ENCODE measurements at places on chromosomes 6 and 20. TPM values are rescaled to one million over a fixed set of nuclear protein-coding genes. Genes with fewer than 3 reads are reported as not detected.
A peak's percentile ranks its signal among the peaks of the same experiment; 100 is the strongest.

Gene TPD52L2
- 48.7 TPM for total RNA-seq

DNA sequence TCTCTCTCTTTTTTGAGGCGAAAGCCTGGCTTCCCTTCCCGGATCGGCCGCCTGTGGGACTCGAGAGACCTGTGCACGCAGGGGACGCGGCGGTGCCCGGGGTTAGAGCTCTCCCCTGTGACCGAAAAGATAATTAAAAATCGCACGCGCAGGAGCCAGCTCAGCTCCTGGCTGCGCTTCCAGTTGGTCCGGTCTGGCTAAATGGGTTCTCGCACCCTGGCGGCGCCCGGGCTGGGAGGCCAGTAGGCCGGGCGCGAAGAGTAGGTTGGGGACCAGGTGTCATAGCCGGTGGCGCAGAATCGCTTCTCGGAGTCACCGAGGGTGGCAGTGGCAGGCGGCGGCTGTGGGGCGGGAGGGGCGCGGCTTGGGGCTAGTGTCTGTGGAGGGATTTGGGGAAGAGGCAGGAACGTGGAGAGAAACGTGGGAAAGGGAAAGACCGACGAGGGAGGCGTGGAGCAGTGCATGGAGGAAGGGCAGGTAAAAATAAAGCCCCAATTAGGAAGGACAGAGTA lies 41.9 kb upstream of the SUPT3H start:
- peak; percentile 64 for DNase-seq

Gene NRM
- total RNA-seq = 41.1 TPM

Gene ANKRD6
- 4.2 TPM for total RNA-seq

GRCh38 chr6:142087950-142088857 lies 44.5 kb upstream of the GJE1 start:
- no peak for DNase-seq

Gene TRIM10
- not detected for total RNA-seq

GRCh38 chr20:57020364-57020763 lies 246.1 kb downstream of the BMP7 start:
- DNase-seq = no peak

GRCh38 chr6:142185641-142186040 lies 38.6 kb downstream of the VTA1 start:
- DNase-seq = no peak

DNA sequence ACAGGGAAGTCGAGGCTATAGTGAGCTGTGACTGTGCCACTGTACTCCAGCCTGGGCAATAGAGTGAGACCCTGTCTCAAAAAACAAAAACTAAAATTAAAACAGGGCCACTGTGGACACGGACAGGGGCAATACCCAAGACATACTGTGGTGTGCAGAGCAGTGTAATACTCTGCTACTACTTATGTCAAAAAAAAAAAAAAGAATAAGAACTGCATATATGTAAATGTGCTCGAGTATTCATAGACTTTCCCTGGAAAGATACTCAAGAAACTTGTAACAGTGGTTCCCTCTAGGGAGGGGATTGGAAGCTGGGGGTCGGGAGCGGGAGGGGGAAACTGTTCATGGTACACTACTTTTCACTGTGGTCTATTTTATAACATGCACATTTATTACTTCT lies 15.9 kb downstream of the SPDEF start:
- DNase-seq = no peak

Gene FAM83C
- total RNA-seq = not detected

DNA sequence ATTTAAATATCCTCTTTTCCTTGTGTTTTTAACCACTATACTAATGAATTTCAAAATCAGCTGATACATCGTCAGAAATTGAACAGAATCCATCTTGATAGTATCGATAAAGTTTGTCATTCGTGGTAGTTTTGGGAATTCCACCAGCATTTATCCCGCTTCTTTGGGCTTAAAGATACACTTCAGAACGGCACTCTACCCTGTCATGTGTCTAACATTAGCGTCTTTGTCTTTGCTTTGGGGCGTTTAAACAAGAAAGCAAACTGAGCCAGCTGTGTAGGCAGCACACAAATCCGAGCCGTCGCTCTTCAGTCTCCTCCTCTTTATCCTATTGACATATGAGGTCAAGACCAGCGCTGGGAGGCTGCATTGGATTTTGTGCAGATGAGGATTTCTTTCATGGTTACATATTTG lies 27.5 kb upstream of the NHSL1 start:
- DNase-seq = no peak

DNA sequence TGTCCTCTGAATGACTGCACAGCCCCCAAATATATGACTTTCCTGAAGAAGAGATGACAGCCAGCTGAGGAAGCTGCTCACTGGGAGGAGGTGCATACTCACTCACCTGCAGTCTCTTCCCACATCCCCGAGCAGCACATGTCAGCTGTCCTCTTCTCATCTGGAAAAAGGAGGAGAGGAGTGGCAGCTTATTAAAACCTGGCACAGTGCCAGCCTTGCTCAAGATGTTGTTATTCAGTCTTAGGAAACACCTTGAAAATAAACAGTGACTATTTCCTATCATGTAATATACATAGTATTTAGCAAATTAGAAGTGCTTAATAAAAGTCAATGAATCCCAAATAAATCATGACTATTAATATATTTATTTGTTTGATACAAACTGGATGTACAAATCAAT lies 232.9 kb downstream of the EPM2A start:
- no peak for DNase-seq

Gene SLC32A1
- not detected for total RNA-seq

Gene SLC22A2
- not detected for total RNA-seq

DNA sequence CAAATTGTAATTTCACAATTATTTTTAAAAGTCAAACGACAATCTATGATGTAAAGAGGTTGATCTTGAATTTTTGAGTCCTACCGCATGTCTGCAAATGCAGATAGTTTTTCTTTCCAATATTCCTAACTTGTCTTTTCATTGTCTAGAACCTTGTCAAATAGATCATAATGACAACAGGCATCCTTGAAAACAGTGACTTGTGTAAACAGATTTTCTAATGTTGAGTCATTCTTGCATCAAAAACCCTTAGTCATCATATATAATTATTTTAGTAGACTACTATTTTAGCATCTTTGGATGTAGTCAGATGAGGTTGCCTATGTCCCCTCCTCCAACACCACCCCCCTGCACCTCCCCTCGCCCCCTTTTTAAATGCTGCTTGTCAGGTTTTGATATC lies 43.8 kb downstream of the BMP6 start:
- no peak for DNase-seq

DNA sequence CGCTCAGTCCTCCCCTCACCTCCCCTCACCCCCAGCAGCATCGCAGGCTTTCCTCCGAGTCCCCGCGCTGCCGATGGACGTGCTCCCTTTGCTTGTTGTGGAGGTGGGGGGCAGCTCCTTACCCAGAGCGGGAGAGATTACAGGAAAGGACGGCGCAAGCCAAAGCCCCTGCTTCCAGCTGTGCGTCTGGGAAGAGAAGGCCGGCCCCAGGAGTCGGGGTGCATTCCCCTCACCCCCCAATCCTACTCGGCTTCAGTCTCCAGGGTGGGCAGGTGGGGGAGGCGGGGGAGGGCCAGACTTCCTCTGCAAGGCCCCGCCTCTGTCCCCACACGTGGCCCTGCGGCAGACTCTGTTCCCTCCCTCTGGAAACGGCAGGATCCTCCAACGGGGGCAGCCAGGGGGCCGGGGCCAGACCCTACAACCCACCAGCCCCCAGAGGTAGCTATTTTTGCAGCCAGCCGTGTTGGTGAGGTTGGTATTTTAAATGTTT lies 43.6 kb downstream of the NTSR1 start:
- no peak for DNase-seq

Gene KIF6
- not detected for total RNA-seq

- peak; percentile 76 for DNase-seq
Observed at GRCh38 chr6:35552285-35552917, 39.7 kb upstream of the TULP1 start.

Gene CFB
- total RNA-seq = 0.58 TPM

- no peak for DNase-seq
Observed at GRCh38 chr6:44363377-44363926, 21.0 kb downstream of the SPATS1 start.

DNA sequence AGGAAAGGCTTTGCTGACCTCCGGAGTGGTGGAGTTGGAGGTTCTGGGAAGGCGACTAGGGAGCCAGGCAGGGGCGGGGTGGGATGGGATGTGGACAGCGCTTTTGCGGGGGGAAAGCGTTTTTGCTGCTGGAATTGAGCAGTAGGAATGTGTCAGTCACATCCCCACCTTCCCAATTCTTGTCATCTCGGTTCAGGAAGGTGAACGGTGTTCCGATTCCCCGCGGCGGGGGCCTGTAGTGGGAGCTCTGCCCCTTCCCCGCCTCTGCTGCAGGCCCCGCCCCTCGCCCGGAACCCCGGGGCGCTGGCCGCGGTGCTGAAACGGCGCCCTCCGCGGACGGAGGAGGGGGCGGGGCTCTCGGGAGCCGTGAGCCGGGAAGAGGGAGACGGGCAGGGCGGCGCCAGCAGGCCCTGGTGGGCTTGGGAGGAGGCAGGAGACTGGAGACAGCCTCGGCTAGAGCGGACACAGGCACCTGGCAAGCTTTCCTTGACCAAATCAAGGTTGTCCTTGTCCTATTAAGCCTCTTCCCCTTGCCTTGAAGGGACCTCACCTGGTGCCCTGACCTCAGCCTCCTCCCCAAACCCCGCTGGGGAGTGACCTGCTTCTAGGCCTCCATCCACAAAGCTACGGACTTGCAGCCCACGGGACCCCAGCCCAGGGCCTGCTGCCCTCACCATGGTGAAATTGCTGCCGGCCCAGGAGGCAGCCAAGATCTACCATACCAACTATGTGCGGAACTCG lies at the start of gene LHFPL5:
TSS of gene LHFPL5 (plus strand) at position 357 of the 741 bp plus-strand sequence. CDS start at position 676, 319 bp downstream.
- peak; percentile 61 for DNase-seq

DNA sequence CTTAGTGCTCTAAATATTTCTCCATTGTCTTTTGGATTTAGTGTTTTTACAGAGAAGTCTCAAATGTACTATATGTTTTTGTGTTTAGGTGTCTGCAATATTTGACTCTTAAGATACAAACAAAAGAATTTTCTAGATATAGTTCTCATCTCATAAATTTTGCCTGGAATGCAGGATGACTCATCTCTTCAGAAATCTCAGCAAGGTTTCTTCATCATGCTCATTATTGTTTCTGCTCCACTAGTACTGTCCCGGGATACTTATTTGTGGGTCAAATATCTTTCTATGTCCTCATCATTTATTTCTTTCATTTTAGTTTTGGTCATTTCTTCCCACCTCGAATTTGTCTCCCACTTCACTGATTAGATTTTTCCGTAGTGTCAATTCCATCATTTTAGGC lies 9.5 kb downstream of the AHI1 start:
- no peak for DNase-seq

DNA sequence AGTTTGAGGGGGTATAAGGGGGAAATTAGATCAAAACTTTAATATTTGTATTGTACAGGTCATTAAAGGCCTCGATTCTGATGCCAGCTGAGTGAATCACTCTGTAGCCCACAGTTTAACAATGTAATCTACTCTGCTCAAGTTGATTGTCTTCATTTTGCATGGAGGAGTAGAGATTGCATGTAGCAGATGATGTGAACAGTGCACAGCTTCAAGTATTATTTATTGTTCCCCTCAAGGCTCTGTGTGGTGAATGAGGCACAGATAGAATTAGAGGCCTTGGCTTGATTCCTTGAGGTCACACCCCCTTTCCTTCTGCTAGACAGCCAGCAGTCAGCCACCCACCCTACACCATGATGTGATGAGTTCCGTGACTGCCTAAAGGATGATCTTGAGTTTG lies 38.1 kb downstream of the TXLNB start:
- DNase-seq = no peak

Gene IFNGR1
- 27.3 TPM for total RNA-seq
